ENCODE measurements at places on chromosomes 11 and 22.

- DNase-seq: no peak
Measured at GRCh38 chr11:11164334-11164690, 188.7 kb downstream of the CSNK2A3 start.

GRCh38 chr22:19753090-19753842, 7.3 kb upstream of the TBX1 start:
- no peak for DNase-seq

GRCh38 chr11:249062-249461, 12.3 kb downstream of the PSMD13 start:
- DNase-seq: no peak

- no peak for DNase-seq
Measured at GRCh38 chr11:111788464-111788863, 22.3 kb upstream of the PPP2R1B start.

DNA sequence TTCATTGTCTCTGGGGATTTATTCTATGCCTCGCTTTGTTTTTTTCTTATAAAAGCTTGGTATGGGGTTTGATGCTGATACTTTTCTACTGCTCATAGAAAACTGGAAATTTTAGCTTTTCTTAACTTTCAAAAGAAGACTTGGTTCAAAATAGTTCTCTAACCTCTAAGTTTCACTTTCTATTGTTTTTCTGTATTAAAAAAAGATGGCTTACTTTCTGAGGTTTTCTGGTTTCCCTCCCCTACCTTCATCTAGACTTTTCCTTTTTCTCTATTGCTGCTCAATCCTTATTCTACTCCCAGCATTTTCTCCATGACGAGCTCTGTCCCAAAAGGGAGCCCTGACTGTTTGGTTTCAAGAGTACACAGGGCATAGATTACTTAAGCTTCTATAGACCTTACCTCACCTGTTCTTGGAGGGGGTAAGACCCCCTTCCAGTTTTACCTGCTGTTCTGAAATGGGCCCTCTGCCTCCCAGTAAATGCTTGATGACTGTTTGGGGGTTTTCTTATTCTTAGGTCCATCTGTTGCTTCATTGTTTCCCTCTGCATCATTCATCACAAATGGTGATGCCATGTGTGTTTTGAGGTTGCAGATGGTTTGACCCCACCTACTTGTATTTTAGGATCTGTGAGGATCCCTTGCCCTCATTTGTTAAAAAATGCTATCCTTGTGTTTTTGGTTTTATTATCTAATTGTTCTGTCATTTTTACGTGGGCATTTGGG, 29.5 kb downstream of the DNHD1 start:
- no peak for DNase-seq

DNA sequence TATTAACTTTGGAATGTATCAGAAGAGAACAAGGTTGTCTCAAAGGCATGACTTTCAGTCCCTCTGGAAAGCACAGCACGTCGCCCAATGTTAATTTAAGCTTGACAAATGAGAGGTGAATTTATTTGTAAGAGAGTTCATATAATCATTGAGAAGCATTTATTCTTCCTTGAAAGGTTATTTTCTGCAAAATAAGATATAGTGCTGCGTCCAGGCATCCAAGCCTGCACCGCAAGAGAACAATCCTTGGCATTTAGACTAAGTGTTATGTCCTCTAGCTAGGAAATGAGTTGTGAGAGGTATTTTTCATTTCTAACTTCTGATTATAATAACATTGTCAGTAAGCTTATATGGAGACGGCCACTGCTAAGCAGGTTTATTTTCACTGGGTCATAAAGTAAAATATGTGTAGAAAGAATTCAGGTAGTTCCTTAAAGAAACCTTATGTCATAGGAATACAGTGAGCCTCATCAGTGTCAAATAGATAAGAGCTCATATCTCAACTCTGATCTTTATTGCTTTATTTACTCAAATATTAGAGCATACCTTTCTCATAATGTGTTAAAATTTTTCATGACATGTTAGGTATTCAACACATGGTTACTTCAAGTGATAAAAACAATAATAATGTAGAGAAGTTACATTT, 182.0 kb downstream of the LUZP2 start:
- DNase-seq: no peak

GRCh38 chr22:30212363-30212995, 34.1 kb downstream of the LIF start:
- no peak for DNase-seq

DNA sequence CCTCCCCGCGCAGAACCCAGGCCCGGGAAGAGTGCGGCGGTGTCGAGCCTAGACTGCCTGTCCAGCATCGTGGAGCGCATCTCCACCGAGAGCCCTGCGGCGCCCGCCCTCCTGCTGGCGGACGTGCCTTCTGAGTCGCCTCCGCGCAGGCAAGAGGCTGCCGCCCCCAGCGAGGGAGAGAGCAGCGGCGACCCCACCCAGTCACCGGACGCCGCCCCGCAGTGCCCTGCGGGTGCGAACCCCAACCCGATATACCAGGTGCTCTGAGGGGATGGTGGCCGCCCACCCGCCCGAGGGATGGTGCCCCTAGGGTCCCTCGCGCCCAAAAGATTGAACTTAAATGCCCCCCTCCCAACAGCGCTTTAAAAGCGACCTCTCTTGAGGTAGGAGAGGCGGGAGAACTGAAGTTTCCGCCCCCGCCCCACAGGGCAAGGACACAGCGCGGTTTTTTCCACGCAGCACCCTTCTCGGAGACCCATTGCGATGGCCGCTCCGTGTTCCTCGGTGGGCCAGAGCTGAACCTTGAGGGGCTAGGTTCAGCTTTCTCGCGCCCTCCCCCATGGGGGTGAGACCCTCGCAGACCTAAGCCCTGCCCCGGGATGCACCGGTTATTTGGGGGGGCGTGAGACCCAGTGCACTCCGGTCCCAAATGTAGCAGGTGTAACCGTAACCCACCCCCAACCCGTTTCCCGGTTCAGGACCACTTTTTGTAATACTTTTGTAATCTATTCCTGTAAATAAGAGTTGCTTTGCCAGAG, 2.0 kb downstream of the MYOD1 start:
- DNase-seq: no peak

Measured in NCI-H1417 treated with DMSO at 0.1 percent for 48 hours (cell line).